ENCODE measurements at places on chromosomes 4 and X.

DNA sequence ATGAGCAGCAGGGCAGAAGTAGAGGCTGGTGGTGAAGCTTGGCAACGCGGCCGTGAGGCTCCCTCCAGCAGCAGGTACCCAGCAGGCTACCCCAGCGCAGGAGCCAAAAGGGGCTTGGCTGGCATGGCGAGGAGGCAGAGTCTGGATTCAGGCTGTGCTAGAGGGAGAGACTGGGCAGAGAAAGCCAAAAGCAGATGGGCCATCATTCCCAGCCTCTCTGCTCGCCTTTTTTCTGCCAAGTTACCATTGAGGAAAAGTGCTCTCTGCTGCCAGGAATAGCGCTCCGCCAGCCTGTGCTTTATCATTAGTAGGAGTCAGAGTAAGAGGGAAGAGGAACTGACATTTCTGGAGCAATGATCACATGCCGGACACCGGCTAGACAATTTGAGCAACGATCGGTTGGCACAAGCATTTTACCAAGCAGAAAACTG, 28.7 kb upstream of the MAP3K15 start:
- no peaks in the 10 kb centered on the region for H3K36me3 ChIP-seq
- no peak overlapping the region for H3K4me3 ChIP-seq
- DNase-seq = no peak
- H3K4me1 ChIP-seq = no peaks in the 10 kb centered on the region
- no peaks in the 10 kb centered on the region for H3K27me3 ChIP-seq
- H3K27ac ChIP-seq = no peak overlapping the region

- no peak overlapping the region for H3K4me3 ChIP-seq
- no peak overlapping the region for H3K27ac ChIP-seq
- DNase-seq = no peak
- H3K36me3 ChIP-seq = peaks cover 3% of the 10 kb centered on the region
- H3K27me3 ChIP-seq = no peaks in the 10 kb centered on the region
- peaks cover 7% of the 10 kb centered on the region for H3K4me1 ChIP-seq
These were observed 3.6 kb downstream of the GTPBP6 start for GRCh38 chrX:314781-315595.

DNA sequence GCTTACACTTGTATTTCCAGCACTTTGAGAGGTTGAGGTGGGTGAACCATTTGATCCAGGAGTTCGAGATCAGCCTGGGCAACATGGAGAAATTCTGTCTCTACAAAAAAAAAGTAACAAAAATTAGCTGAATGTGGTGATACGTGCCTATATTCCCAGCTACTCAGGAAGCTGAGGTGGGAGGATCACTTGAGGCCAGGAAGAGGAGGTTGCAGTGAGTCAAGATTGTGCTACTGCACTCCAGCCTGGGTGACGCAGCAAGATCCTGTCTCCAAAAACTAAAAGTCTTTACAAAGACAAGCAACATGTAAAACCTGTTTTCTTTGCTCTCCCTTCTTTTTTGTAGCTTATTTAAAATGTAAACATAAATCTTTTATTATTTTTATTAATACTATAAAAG, 1156.1 kb downstream of the FAT4 start:
- no peak overlapping the region for H3K27ac ChIP-seq
- no peaks in the 10 kb centered on the region for H3K36me3 ChIP-seq
- no peaks in the 10 kb centered on the region for H3K4me1 ChIP-seq
- no peak overlapping the region for H3K4me3 ChIP-seq

DNA sequence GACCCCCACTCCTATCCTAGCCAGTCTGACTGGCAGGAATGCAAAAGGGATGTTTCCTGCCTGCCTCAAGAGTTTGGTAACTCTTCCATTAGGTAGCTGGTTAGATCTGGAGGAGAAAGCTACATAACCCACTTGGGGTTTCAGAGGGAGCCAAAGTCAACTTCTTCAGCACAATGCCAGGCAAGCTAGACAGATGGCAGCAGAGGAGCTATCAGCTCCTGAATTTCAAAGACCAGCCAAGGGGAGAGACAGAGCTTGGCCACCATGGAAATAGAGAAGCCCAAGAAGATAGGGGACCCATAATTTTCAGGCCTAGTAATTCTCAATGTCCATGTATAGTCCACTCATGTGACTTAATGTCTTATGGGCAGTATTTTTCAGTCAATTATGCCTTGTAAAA, 56.4 kb downstream of the PGRMC1 start:
- H3K27me3 ChIP-seq = no peaks in the 10 kb centered on the region
- H3K4me1 ChIP-seq = no peaks in the 10 kb centered on the region
- H3K27ac ChIP-seq = no peak overlapping the region
- no peak overlapping the region for H3K4me3 ChIP-seq

DNA sequence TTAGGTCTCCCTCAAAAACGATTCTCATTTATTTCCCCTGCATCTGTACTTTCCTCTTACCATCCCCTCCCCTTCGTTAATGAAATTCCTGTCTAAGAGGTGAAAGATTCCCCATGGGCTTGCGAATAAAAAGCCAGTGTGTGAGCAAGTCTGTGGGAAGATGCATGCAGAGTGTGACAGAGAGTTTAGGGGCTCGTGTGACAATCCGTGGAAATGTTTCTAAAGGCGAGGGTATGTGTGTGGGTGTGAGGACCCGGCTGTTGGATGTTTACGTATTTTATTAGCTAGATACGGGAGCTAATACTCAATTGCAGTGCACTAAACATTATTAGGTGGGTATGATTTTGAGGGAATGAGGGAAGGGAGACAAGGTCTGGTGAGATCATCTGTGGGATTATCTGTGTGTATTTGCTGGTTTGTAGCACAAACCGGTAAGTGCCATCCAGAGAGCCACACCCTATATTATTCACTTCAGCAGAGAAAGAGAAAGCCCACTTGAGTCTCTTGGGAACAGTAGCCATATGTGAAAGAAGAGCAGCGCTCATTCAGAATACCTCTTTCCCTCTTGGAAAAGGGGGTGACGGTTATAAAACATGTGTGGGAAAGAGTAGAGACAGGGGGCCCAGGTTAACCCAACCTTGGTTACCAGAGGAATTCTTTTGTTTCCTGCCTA, 893 bp upstream of the HOPX start:
- no peak for DNase-seq
- H3K27me3 ChIP-seq = no peaks in the 10 kb centered on the region

DNA sequence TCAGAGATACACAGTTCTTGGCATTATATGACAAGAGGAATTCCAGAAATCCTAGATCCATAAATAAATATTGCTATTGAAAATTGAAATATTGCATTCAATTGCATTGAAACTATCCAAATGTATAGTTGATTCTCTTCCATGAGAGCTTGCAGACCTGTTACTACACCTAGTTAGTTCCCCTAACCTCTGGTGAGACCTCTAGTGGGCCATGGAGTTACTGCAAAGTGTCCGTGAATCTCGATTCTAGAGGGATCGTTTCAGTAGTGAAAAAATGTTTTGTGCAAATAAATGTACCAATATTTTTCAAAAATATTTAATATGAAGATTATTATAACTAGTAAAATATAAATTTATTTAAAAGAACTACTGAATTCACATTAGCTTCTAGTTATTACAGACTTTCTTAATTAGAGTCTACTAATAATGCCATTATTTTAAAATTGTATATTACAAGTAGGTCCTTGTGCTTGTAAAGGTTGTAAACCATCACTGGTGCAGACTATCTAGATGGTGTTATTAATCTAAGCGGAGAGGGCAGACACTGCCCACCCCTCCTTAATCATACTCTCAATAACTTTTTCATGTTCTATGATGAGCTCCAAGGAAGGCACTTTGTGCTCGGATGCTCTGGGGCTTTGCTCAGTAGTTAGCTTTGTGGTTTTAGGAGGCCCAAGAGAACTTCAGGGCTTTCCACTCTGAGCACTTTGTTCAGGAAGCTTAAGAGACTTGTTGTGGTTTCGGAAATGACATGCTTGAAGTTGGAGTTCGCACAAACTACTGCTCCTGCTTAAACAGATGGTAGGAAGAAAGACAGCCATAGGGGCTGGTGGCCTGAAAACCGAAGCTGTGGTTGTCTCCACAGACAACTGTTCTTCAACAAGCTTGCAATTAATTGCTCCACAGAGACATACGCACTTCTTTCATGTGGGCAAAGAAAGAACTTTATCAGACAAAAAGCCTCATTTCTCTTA, 42.8 kb downstream of the IL21 start:
- no peaks in the 10 kb centered on the region for H3K4me1 ChIP-seq
- DNase-seq = no peak
- no peaks in the 10 kb centered on the region for H3K27me3 ChIP-seq

DNA sequence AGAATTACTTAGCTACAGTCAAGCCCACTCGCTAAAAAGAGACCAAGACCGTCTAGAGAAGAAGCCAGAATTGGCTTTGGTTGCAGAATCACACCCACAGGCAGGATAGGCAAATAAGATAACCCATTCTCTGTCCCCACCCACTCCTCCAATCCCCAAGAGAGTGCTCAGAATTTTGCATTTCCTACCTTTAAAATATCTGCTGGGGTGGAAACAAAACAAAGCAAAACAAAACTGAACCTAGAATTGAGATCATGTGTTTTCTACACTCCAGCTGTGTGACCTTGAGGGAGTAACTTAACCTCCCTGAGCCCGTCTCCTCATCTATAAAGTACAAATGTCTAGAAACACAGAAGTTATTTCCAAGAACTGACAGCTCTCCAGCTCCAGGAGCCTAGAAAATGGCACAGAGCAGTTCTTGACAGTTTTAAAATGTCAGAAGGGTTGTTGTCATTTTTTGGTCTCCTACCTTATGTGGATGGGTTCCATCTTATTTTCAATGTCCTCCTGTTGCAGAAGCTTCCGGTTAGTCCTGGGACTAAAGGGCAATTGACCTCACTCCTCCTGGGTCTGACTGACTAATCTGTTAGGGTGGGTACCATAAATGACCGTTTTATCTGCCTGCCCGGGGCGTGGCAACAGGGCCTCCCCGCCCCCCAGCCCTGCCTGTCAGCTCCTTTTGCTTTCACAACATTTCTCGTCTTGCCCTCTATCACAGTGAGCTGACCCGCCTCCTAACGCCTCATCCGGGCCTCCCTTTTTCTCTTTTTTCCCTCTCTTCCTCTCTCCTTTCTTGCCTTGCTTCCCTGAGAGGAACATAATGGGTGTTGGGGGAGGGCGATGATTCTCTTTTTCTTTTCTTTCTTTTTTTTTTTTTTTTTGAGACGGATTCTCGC, 114.0 kb downstream of the RBM47 start:
- DNase-seq = no peak
- H3K27ac ChIP-seq = no peak overlapping the region
- H3K4me3 ChIP-seq = no peak overlapping the region

GRCh38 chr4:99722725-99723124, 65.1 kb upstream of the C4orf54 start:
- H3K27ac ChIP-seq = peak overlapping the region; percentile 48
- H3K36me3 ChIP-seq = no peaks in the 10 kb centered on the region
- no peaks in the 10 kb centered on the region for H3K27me3 ChIP-seq
- H3K4me3 ChIP-seq = no peak overlapping the region
- H3K4me1 ChIP-seq = peaks cover 16% of the 10 kb centered on the region
- DNase-seq = no peak

DNA sequence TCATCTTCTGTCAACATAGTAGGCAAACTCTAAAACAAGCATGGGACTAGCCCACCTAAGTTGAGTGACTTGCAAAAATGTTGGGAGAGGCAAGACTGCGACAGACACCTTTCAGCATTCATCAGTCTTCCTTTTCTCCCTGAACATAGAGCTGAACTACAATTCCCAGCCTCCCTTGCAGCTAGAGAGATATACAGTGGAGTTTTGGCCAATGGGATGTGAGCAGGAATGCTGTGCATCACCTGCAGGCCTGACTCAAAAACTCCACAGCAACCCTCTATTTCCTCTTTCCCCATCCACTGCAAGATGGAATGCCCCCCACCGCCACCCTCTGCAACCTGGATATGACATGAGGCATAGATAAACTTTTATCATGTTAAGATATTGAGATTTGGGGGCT, 66.5 kb downstream of the PDHA1 start:
- H3K4me1 ChIP-seq = no peaks in the 10 kb centered on the region
- H3K27ac ChIP-seq = no peak overlapping the region
- DNase-seq = no peak
- no peak overlapping the region for H3K4me3 ChIP-seq
- no peaks in the 10 kb centered on the region for H3K27me3 ChIP-seq
- H3K36me3 ChIP-seq = no peaks in the 10 kb centered on the region

DNA sequence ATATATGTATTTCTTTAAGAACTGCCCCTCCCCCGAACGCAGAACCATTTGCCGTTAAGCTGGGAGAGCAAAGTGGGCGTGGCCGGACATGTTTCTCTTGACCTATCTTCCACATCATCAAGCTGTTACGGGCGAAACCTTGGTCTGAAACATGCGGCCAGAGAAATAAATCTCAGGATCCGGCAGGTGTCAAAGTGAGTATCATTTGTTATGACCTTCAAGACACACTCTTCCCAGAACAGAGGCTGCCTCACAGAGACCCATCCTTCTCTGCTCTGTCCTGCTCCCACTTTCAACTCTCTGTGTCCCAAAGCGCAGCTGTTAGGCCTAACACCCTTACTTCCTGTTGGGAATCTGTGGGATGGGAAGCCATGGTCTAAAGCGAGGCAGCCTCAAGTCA, at the start of gene MAGEB18:
MAGEB18 (plus strand) TSS at position 70 of the 400 bp plus-strand sequence. CDS start 643 bp downstream, outside the sequence.
- no peak for DNase-seq
- H3K27ac ChIP-seq = no peak within 1 kb of the TSS
- no peaks in the 10 kb centered on the region for H3K27me3 ChIP-seq
- no peaks in the 10 kb centered on the region for H3K4me1 ChIP-seq
- no peak within 1 kb of the TSS for H3K4me3 ChIP-seq

DNA sequence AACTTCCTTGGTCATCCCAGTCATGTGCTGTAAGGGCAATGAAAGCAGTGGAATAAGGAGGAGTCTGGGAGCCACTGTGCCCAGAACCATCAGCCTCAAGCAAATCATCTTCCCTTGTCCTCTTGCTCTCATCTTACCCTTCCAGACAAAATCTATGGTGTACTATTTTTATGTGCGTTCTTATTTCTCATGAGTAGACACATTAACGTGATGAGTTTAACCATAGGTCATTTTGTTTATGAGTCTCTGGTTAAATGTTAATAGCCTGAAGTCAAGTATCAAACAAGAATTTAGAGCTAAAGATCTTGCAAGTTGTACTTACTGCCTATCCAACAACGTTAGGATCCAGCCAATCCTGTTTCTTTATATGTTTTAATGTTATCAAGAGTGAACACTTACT, 495.3 kb downstream of the SPRY1 start:
- no peak overlapping the region for H3K4me3 ChIP-seq
- H3K27me3 ChIP-seq = no peaks in the 10 kb centered on the region
- H3K36me3 ChIP-seq = no peaks in the 10 kb centered on the region
- peaks cover 29% of the 10 kb centered on the region for H3K4me1 ChIP-seq

DNA sequence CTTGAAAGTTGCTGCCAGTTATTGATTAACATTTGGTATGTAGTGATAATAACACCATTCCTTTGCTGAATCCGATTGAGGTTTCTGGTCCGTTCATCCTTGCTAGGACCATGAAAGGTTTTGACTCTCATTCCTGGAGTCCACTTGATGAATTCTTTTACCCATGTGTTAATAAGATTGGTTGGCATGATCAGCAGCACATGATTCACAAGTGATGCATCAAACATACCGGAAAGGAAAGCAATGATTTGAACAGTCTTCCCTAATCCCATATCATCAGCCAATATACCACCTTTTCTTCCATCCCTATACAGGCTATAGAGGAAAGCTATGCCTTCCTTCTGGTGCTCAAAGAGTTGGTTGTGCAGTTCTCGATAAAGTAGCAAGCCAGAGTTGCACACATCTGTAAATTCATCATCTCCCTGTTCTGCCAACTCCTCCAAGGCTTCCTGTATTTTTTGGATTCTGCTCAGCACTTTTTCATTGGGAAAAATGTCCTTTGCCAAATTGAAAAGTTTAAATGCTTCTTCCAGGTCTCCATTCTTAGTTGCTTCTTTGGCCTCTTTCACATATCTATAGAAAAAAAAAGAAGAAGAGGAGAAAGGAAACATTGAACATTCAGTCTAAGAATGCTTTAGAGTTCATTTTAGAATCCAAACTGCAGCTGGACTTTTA, 26.7 kb downstream of the PIN4 start:
- no peaks in the 10 kb centered on the region for H3K36me3 ChIP-seq
- no peak for DNase-seq
- H3K27me3 ChIP-seq = no peaks in the 10 kb centered on the region
- H3K4me3 ChIP-seq = no peak overlapping the region
- H3K4me1 ChIP-seq = no peaks in the 10 kb centered on the region
- H3K27ac ChIP-seq = no peak overlapping the region

Measured in vagina (tissue), 2 donors.